ENCODE measurements at places on chromosomes 2 and 18.

DNA sequence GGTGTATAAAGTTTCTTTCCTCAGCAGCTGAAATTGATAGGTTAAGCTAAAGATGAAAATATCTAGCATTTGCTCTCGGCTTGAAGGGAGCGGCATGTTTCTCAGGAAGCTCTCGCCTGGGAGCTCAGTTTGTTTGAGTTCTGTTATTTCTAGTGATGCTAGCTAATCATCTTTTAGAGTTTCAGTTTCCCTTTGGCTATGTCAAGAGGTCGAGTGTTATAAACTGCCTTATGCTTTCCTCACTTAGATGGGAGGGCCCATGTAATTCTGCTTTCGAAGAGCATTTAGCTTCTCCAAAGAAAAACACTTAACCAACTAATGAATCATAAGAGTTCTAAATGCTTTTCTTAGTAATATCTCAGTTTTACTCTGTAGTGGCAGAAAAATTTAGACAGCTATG is 33.6 kb downstream of the PLCL1 start:
- peaks cover 3% of the 10 kb centered on the region for H3K4me1 ChIP-seq
- peaks cover 25% of the 10 kb centered on the region for H3K36me3 ChIP-seq
- no peaks in the 10 kb centered on the region for H3K27me3 ChIP-seq
- no peak for DNase-seq
- no peak overlapping the region for H3K27ac ChIP-seq

DNA sequence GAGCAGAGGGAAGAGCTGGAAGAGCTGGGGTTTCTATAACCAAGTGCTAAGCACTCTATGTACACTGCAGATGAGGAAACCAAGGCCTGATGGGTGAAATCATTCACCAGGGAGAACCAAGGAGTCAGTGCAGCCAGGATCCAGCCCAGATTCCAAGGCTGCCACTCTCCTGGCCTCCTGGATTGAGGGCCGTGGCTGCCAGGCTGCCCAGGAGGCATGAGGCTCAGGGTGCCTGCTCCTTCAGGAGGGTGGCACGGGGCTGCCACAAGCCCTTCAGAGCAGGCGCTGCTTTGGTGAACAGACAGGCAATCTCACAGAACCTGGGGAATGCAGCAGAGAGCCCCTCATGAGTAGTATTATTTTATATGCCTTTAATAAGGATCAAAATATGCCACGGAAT is 293.7 kb upstream of the HDAC4 start:
- DNase-seq, result no peak
- peaks cover 8% of the 10 kb centered on the region for H3K27me3 ChIP-seq
- H3K4me3 ChIP-seq, result no peak overlapping the region
- no peak overlapping the region for H3K27ac ChIP-seq

GRCh38 chr2:168565112-168565511 is 109.0 kb downstream of the CERS6 start:
- no peak overlapping the region for H3K4me3 ChIP-seq
- peaks cover 3% of the 10 kb centered on the region for H3K4me1 ChIP-seq
- H3K36me3 ChIP-seq, result peaks cover 17% of the 10 kb centered on the region
- no peaks in the 10 kb centered on the region for H3K27me3 ChIP-seq
- no peak overlapping the region for H3K27ac ChIP-seq

GRCh38 chr2:235000426-235001236 is 48.8 kb downstream of the SH3BP4 start:
- no peak for DNase-seq
- peak overlapping the region; percentile 17 for H3K4me3 ChIP-seq
- no peaks in the 10 kb centered on the region for H3K27me3 ChIP-seq
- H3K27ac ChIP-seq, result peak overlapping the region; percentile 92

GRCh38 chr2:64291181-64291580 is 147.0 kb upstream of the PELI1 start:
- H3K36me3 ChIP-seq, result no peaks in the 10 kb centered on the region
- H3K27me3 ChIP-seq, result peaks cover 8% of the 10 kb centered on the region
- no peak overlapping the region for H3K4me3 ChIP-seq
- no peak overlapping the region for H3K27ac ChIP-seq

DNA sequence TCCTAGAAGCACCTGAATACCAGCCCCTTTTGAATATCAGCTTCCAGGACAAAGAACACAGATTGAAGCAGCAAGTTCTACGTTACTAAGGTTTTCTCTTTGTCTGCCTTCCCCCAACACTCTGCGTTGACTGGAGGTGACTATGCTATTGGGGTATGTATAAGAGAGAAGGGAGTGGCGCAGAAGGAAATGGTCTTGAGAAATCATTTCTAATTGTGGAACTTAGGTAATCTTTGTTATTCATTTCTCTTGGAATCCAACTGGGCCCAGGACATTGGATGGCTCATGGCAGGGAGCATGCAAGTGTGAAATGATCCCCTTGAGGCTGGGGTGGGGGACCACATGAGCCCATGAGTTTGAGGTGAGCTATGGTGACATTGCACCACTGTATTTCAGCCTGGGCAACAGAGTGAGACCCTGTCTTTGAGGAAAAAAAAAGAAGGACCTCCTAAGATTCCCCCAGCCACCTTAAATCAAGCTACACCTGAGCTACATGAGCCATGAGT is 29.7 kb downstream of the XDH start:
- no peaks in the 10 kb centered on the region for H3K27me3 ChIP-seq
- H3K4me1 ChIP-seq, result peaks cover 4% of the 10 kb centered on the region
- DNase-seq, result no peak
- no peak overlapping the region for H3K4me3 ChIP-seq
- no peaks in the 10 kb centered on the region for H3K36me3 ChIP-seq
- no peak overlapping the region for H3K27ac ChIP-seq

- no peaks in the 10 kb centered on the region for H3K4me1 ChIP-seq
- no peaks in the 10 kb centered on the region for H3K27me3 ChIP-seq
- DNase-seq, result no peak
- H3K36me3 ChIP-seq, result no peaks in the 10 kb centered on the region
Observed at GRCh38 chr2:220147161-220148038, 520.0 kb downstream of the SLC4A3 start.

- H3K36me3 ChIP-seq, result no peaks in the 10 kb centered on the region
- H3K27me3 ChIP-seq, result peaks cover 6% of the 10 kb centered on the region
- H3K4me1 ChIP-seq, result peaks cover 2% of the 10 kb centered on the region
- no peak overlapping the region for H3K27ac ChIP-seq
- no peak overlapping the region for H3K4me3 ChIP-seq
Observed at GRCh38 chr2:189587780-189588179, 7.2 kb upstream of the SLC40A1 start.

GRCh38 chr2:28047681-28048080 is 157.2 kb downstream of the BABAM2 start:
- no peak overlapping the region for H3K27ac ChIP-seq
- DNase-seq, result no peak
- H3K36me3 ChIP-seq, result no peaks in the 10 kb centered on the region
- no peak overlapping the region for H3K4me3 ChIP-seq
- no peaks in the 10 kb centered on the region for H3K27me3 ChIP-seq

GRCh38 chr18:45666006-45666405 is 50.7 kb downstream of the SLC14A2 start:
- H3K4me1 ChIP-seq, result peaks cover 4% of the 10 kb centered on the region
- DNase-seq, result no peak
- no peak overlapping the region for H3K27ac ChIP-seq
- no peaks in the 10 kb centered on the region for H3K36me3 ChIP-seq
- H3K4me3 ChIP-seq, result no peak overlapping the region
- H3K27me3 ChIP-seq, result peaks cover 5% of the 10 kb centered on the region

DNA sequence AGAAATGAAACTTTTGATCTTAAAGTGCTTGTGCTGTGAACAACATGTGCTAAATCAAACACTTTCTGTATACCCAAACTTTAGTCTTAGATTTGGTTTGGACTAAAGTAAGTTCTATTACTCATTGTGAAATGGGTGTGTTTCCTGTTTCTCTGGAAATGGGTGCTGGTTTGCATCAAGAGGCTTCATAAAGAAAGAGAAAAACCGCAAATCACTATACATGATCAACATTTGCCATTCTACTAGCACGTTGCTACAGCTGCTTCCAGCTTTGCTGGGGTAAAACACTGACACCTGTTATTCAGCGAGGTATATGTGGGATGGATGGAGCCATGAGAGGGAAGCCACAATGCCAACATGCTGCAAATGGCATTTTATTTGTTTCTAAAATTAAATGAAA is 547.0 kb upstream of the ACVR2A start:
- no peak overlapping the region for H3K4me3 ChIP-seq
- H3K27me3 ChIP-seq, result no peaks in the 10 kb centered on the region
- no peak overlapping the region for H3K27ac ChIP-seq
- DNase-seq, result no peak
- no peaks in the 10 kb centered on the region for H3K36me3 ChIP-seq

DNA sequence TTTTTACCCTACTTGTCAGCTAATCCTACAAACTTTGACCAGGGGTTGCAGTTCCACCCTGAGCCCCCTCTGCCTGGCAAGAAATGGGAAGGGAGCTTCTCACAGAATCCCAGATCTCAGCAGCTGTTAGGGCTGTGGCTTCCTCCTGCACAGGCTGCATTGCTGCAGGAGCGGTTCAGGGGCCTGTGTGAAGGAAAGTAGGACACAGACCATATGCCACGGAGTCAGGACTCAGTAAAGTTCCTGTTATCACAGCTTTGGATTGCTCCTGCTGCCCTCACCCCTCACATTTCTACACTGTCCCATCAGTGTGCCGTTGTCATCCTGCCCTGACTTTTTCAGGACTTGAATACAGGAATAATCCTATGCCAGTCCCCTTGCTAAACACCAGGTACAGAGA is 62.8 kb upstream of the SP3 start:
- no peak overlapping the region for H3K27ac ChIP-seq
- no peaks in the 10 kb centered on the region for H3K36me3 ChIP-seq
- H3K4me1 ChIP-seq, result peaks cover 8% of the 10 kb centered on the region
- DNase-seq, result no peak
- no peak overlapping the region for H3K4me3 ChIP-seq

Measured in progenitor cell of endocrine pancreas (in vitro differentiated cells).